IPS DF 19.7 (cell line): ENCODE measurements at places on chromosomes 3 and 15.

GRCh38 chr3:197356275-197356674 lies 57.9 kb upstream of the DLG1 start:
- no peak for DNase-seq

- DNase-seq, result no peak
Measured at GRCh38 chr3:50530001-50530970, 26.9 kb upstream of the CACNA2D2 start.

GRCh38 chr15:58628206-58628947 lies 121.1 kb downstream of the ADAM10 start:
- no peak for DNase-seq

DNA sequence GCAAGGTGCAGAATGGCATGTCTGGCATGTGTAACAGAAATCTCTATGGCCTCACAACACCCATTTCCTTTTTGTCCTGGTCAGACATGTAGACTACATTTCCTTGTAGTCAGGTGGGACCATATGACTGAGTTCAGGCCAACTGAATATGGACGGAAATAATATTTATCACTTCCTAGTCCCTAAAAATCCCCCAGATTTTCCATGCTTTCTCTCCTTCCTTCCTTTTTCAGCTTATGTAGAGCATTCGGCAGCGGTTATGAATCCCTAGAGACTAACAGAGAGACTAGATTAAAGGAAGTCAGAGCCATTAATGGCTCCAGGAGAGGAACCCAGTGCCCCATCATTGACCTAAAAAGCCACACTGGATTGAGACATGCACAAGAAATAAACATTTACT lies 35.8 kb downstream of the SLC9A9 start:
- DNase-seq, result no peak

- no peak for DNase-seq
Measured at GRCh38 chr15:73440571-73440970, 2.4 kb upstream of the REC114 start.

DNA sequence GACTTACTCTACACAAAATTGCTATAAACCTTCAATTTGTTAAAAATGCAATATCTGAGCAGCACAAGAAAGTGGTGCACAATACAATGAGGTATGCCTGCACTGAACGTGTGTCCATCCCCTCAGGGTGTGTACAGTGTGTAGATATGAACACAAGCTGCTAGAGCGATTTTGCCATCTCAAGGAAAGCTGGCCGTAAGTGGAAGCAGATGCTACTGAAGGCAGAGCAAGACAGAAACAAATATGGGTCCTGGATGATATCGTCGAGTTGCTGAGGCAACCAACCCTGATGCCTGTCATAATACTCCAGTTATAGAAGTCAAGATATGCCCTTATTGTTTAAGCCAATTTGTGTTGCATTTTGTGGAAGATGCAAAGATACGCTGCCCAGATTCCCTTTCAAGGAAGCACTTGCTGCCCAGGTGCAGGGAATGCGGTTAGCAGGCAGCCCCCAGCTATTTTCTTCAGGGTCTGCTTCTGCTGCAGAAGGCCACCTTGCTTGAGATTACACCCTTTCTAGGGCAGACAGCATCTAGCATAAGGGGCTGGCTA lies 25.8 kb upstream of the EHHADH start:
- no peak for DNase-seq

GRCh38 chr15:55552926-55553325 lies 35.2 kb downstream of the PYGO1 start:
- DNase-seq, result no peak

- no peak for DNase-seq
Measured at GRCh38 chr15:69004011-69004410, 10.5 kb upstream of the NOX5 start.
